Stimulated activated CD4-positive, alpha-beta T cell treated with anti-CD3 and anti-CD28 coated beads, TNF-alpha, amount 100 ng/mL, for 24 hours (primary cell): ENCODE measurements at places on chromosomes 11 and 22.

DNA sequence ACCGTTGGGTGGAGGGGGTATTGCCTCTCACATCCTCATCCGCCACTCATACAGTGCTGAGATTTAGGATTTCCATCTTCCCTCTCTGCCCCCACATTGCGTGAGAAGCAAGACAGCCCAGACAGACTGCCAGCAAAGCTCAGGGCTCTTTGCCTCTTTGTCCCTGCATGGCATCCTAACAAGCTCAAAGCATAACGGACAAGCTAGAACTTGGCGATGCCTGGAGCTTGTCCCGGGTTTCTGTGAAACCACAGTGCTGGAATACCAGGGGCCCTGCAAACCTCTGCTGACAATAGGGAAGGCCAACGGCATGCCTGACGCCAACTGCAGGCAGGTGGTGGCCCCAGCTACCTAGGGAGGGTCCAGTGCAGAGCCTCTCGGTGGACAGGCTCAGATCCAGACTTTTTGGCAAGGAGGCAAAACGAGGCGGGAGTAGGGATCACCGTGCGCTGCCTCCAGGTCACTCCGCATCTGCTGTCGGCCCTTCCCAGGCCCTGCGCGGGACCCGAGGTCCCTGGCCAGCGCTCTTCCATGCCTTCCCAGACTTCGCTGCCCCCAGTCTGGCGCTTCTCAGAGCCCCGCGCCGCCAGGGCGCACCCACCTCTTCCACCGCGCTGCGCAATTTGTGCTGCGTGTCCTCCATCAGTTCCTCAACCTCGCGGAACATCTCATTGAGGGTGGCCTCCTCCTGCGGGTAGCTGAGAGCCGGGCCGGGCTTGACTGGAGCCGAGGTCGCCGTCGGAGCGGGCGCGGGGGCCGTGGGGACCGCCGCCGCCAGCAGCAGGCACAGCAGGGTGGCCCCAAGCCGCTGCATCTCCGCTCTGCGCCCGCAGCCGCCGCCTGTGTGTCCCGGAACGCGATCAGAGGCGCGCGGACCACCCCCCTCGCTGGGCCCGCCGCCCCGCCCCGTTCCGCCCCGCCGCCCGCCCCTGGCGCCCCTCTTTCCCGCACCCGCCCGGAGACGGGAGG is at the start of gene DKK3:
TSS of gene DKK3 (minus strand) at position 858 of the 969 bp plus-strand sequence. CDS start at position 814, 44 bp downstream.
- DNase-seq = no peak

- no peak for DNase-seq
These were observed 876 bp downstream of the NFRKB start for GRCh38 chr11:129894278-129895125.

GRCh38 chr11:79189601-79190000 is 251.2 kb downstream of the TENM4 start:
- no peak for DNase-seq

GRCh38 chr22:30191040-30191701 is 55.4 kb downstream of the LIF start:
- no peak for DNase-seq

DNA sequence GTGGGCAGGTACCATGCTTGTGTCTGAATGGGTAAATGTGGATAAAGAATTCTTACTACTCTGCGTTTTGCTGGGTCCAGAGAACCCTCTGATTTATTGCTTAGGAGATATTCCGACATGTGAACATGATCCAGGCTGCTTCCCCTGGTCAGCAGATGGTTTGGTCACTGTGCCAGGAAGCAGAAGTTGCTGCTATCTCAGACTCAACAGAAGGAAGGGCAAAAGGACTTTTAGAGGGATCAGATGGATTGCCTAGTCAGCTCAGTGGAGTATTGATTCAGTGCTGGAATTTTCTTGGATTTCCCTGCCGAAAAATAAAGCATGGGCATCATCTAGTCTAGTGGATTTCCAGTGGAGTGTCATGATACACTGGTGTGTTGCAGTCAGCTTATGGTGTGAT is 440.1 kb downstream of the NTM start:
- no peak for DNase-seq

- DNase-seq = no peak
These were observed 246.6 kb downstream of the KIRREL3 start for GRCh38 chr11:126753990-126754389.

DNA sequence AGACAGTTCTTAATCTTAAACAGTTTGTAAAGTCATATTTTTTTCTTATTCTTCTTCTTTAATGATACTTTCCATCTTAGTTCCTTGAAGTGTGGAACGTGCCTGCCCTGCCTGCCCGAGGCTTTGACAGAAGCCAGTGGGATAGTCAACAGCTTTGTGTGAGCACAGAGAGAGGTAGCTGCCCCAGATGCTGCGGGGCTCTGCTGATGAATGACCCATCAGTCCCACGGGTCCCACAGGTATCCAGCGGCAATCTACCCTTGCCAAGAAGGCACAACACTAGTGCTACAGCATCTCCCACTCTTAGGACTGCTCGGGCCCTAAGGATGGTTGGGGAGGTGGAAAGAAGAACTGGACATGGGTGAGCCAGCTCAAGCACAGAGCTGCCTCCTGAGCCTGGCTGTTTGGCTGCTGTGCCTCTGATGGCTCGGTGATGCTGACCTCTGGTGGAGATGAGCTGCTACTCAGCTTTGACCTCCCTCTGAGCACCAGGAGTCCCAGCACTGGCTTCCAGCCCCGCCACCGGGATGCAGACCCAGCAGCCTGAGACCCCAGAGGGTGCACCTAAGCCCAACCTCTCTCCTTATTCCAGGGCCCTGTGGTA is 11.8 kb upstream of the APLNR start:
- no peak for DNase-seq

- DNase-seq = no peak
These were observed 18.0 kb downstream of the PTDSS2 start for GRCh38 chr11:468036-468435.

GRCh38 chr22:28507896-28508295 is 171.7 kb downstream of the TTC28 start:
- DNase-seq = no peak

DNA sequence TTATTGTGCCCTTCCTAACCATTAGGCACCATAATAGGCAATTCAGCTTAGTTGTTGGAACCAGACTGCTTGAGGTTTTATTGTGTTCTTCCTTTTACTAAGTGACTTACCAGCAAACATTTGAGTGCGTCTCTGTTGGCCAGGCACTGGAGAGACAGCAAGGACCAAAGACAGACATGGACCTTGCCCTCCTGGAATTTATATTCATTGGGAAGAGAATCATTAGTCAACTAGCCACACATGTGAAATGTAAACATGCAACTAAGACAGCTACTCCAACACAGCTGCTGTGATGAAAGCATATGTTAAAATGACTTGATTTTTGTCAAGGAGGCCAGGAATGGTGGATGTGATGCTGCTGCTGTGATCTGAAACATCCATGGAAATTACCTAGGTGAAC is 106.4 kb downstream of the TRAF6 start:
- DNase-seq = no peak

DNA sequence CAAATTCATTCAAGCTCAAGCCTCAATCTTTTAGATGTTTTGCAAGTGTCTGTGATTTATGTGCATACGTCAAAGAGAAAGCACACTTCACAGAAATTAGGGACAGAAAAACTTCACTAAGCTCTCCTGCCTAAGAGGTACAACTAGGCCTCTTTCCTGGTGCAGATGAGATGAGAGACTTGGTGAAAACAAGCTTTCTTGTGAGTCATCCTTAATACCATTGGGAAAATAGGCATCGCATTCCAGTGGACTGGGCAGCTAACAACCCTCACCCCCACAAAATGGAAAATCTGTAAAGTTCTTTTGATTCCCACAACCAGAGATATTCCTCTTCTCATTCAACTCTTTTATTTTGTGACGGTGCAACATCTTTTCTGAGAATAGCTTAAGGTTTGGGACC is 1110.4 kb upstream of the CCDC90B start:
- DNase-seq = no peak

DNA sequence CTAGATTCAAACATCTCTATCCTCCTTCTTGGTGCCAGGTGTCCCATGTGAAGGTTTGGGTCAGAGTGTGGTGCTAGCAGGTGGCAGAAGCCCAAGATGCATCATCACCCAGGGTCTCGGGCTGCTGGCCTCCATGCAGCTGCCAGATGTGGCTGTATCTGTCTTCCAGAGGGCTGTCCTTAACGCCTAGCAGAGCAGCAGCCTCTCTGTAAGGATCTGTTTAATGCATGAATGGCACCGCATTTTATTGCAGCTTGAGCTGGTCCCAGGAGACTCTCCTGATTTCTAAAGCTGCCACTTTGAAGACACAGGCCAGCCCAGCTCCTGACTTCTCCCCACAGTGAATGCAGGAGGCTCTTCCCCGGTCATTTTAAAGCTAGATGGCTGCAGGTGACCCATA is 26.3 kb downstream of the SLC1A2 start:
- DNase-seq = no peak

- peak; percentile 18 for DNase-seq
These were observed 344 bp downstream of the IFT27 start for GRCh38 chr22:36775586-36775963.

GRCh38 chr22:42912059-42912458 is 55.0 kb upstream of the ARFGAP3 start:
- DNase-seq = no peak

DNA sequence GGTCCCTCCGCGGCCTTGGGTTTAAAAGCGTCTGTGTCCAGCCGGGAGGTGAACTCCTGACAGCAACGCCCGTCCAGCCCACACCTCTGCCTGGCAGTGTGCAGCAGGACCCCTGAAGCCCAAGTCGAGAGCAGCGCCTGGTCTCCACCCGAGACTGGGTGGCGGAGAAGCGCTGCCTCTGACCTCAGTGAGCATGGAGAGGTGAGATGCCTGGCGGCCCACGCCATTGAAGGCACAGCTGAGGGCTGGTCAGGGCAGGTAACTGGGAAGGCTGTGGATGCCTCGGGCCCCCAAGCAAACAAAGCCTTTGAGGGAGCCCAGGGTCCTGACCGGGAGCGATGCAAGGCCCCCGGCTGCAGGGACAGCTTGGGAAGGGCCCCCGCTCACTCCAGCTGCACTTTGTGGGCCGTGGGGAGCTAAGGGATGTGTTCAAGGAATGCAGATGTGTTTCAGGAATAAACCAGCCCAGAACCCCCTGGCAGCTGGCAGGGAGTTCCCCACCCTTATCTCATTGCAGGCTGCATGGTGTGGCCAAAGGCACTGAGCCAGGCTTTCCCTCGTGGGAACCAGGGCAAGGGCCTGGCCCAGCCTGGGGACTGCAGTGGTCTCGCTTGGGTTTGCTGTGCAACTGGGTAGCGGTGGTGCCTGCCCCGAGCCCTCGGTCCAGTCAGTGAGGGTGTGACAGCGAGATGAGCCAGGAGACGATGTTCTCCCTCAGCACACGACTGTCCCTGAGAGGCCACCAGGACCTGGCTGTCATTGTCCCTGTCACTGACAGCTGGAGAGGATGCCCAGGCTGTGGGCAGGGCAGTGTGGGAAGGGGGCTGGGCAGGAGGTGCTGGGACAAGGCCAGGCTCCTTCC is 92.5 kb downstream of the WNT7B start:
- DNase-seq = no peak

DNA sequence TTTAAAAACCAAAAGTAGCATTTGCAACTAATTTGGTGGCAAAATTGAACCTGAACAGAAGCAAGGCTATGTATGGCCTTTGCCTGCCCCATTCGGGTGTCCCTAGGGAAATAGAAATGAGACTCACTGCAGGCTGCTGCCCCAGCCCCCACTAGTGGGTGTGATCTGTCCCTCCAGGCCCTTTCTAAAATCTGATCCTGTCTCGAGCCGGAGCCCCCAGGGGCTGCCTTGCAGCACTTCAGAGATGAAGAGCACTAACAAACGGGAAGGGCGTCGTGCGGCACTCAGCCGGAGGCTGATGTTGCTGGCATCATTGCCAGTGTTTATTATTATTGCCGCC is 43.2 kb downstream of the CD82 start:
- DNase-seq = no peak

DNA sequence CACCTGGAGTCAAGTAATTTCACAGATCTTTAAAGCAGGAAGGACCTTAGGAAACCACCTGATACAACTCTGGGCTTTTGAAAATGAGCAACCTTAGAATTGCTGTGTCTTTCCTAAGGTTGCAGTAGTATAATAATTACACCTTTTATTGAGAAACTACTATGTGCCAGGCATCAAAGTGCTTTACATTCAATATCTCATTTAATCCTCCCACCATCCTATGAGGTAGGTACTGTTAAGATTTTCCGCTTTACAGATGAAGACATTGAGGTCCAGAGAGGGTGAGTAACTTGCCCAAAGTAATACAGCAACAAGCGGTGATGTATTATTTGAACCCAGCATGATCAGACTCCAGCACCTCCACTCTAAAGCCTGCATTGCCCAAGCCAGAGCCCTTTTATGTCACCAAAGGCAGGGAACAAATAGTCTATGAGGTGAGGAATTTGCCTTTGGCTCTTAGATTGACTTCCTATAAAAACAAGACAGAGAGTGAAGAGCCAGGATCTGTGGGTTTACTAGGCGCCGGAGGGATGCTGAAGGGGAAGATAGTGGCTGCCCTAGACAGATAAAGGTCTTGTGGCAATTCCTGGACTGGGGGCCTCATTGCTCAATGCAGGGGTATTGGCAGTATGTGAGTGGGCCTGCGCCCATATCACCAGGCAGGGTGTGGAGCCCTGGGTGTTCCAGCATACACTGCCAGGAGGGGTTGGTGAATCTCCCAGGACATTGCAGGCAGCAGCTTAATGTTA is 157.1 kb downstream of the FBXO7 start:
- DNase-seq = no peak

DNA sequence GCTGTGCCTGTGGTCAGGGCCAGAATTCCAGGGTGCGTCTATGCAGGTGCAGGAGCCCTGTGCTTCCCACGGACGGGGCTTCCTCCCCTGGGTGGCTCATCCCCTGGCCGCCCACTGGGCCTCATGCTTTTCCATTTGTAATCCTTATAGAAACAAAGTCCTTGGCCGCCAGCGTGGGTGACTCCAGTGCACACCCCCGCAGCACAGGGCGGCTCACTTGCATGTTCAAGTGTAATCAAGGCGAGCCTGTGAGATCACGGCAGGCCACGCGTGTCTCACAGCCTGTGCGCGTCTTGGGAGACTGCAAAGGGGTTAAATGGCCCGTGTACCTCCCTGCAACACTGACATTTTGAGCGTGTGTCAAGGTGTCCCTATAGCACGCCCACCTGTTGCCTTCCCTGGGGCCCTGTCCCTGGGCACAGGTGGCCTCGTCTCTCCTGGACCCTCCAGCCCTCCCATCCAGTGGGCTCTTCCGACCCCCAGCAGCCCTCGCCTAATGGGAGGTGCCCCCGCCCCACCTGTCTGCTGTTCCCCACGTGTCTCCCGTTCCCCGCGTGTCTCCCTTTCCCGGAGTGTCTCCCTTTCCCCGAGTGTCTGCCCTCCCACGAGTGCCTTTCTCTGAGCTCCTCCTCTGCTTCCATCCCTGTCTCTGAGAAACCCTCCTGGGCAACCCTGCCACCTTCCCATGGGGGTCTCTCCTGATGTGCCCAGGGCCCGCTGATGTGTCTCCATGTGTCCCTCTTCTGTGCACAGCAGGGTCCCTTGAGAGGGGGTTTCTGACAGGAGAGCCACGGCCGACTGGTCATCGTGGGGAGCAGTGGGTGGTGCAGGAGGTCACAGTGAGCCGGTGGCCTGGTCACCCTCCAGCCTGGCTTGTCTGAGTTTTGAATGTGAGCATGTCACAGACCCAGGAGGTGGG is 1215.3 kb downstream of the BRD1 start:
- no peak for DNase-seq
